ENCODE measurements at places on chromosomes 7 and 10.

DNA sequence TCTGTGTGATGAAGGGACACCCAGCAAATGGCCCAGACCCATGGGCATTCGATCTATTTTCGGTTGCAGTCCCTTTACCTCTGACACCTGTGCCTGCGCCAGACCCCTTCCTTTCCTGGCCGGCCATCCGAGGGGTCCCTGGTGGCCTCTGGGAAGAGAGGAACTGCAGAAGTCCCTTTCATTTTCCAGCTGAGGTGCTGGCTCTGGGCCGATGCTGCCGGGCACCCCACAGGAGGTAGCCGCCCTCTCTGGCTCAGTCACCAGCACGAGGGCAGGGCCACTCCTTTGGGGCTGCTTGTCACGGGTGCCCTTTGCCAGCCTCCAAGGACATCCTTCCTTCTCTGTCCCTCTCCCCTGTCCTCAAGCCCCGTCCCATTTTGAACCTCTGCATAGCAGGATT is 4.2 kb upstream of the ELN start:
- no peak for DNase-seq

- no peak for DNase-seq
Observed at GRCh38 chr7:80311313-80311712, 176.7 kb downstream of the GNAI1 start.

DNA sequence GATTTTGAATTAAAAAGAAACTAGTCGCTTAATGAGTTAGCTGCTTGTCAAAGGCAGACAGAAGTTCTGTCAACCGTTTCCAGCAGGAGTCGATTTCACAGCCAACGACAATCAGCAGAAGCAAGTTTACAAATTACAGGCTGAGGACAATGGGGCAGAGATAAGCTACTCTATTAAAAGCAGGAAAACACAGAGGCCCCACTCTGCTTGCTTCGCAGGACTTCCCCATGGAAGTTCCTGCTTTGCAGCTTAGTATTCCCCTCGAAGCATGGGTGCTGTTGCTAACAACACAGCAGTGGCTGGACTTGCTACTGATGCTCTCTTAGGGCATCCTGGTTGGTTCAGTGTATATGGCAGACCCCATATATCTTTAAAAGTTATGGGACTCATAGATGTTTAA is 50.8 kb upstream of the KLF6 start:
- no peak for DNase-seq

- DNase-seq: no peak
Observed at GRCh38 chr10:108445746-108446145, 1281.2 kb upstream of the SORCS1 start.

GRCh38 chr7:48108959-48109847 is 20.1 kb downstream of the UPP1 start:
- DNase-seq: no peak

- no peak for DNase-seq
Observed at GRCh38 chr7:78171398-78171797, 372.8 kb downstream of the PHTF2 start.

- no peak for DNase-seq
Observed at GRCh38 chr7:144910411-144910810, 74.6 kb upstream of the TPK1 start.

DNA sequence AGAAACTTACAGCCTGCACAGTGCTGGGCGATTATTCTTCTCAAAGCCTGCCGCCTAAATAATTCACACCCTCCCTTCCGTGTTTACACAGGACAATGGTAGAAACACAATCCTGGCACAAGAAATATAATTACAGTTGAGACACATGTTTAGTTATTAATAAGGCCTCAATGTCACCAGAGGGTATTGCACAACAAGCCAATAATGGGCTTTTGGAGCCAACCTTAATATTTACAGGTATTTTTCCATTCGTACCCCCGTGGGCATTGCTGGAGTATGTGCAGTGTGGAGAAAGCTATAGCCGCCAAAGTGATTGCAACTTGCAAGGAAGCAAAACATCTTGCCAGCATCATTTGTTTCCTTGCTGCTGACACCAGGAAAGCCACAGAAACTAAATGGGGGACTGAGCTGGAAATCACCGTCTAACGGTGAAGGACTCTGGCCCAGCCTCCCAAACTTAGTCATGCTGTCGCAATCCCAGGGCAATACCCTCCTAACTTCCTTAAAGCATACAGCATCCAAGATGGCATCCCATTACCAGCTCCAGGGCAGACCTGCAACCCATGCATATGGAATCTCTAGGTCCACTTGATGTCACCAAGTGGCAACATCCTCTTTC is 8.6 kb downstream of the CALN1 start:
- no peak for DNase-seq

DNA sequence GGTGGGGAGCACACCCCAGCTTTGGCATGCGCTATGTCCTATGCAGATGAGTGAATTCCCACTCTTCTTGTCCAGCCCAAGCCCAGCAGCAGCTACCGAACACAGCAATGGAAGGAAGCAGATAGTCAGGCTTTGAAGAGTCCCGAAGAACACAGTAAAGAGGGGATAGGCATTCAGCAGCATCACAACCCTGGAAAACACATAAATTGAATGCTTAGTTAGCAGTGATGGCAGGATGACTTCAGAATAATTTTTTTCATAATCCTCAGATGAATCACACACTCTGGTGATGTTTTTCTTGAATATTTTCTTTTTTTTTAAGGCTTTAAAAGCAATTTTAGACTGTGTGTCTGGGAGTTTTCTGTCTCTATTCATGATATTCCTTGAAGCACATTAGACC is 95.8 kb downstream of the CFAP58 start:
- DNase-seq: no peak

GRCh38 chr7:47535035-47535703 is 46.7 kb downstream of the TNS3 start:
- no peak for DNase-seq

DNA sequence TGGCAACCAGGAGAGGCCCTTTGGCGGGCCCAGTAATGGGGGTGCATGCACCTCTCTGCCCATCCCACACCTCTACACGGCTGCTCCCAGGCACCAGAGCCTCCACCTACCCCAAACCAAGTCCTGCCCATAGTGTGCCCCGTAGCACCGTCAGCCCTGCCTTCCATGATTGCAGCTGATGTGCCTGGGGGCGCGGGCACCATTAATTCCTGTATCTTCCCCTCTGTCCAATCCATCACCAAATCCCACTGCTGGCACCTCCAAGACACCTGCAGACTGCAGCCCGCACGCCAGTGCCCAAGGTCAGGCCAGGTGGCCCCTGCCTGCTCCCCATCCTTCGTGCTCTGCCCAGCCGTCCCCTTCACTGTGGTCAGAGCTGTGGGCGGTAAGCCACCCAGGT is 533.0 kb downstream of the PTPRN2 start:
- no peak for DNase-seq

- DNase-seq: no peak
Observed at GRCh38 chr7:2173189-2173827, 59.4 kb downstream of the MAD1L1 start.

GRCh38 chr10:23280419-23281043 is 64.1 kb downstream of the C10orf67 start:
- DNase-seq: no peak

DNA sequence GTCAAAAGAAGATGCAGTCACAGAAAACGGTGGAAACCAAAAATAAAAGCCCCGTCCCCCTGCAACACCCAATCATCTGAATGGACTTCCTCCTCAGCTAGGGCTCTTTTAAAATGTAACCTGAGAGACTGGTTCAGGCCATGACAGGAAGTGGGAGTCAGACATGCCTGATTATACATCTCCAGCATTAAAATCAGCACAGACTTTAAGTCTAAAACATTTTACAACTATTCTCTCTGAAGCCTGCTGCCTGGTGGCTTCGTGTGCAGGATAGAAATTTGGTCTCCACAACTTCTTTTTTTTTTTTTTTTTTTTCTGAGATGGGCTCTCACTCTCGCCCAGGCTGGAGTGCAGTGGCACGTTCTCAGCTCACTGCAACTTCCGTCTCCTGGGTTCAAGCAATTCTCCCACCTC is 30.3 kb downstream of the HACD1 start:
- no peak for DNase-seq

DNA sequence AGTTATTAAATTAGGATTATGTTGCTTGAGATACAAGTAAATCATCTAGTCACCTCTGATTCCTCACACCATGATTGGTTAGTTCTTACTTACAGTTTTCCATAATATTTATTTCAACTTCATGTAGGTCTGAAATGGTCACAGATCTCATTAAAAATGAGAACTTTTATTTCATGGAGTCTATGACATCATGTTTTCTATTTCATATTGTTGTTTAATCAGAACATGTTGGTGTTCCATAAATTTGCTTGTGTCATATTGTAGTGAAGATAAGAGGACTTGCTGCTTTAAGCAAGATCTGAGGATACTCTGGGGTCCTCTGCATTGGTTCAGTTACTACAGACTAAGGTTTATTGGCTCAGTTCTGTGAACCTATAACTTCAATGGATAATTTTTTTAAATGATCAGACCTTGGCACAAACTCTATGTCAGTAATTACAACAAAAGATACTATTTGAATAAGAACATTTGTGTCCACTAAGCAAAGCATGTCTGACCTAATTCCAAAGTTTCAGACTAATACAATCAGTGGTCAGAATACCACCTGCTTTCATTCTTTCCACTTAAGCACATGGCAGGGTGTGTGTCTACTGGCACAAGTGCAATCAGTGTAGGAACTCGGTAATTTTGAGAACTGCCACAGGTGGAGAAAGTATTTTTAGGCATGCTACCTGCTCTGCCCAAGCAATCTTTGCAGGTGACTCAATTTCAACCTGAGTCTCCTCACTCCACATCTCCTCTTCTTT is 68.5 kb downstream of the CCDC71L start:
- DNase-seq: no peak

DNA sequence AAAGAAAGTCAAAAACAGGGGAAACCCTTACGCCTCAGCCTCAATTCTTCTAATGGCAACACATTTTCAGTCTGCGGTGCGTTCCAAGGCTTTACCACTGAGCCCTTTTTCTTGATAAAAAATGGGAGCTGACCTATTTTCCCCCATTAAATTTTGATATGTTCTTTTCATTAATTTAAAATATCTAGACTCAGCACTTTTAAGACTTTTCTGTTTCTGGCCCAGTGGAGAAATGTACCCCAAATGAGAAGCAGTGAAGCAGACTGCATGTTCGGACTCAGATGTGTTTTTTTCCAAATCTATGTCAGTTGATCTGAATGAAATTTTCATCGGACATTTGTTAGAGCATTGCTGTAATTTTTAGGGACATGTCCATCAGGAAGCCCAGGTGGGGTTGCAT is 126.2 kb downstream of the SEC23IP start:
- no peak for DNase-seq

GRCh38 chr7:152643979-152644559 is 31.9 kb downstream of the XRCC2 start:
- no peak for DNase-seq

DNA sequence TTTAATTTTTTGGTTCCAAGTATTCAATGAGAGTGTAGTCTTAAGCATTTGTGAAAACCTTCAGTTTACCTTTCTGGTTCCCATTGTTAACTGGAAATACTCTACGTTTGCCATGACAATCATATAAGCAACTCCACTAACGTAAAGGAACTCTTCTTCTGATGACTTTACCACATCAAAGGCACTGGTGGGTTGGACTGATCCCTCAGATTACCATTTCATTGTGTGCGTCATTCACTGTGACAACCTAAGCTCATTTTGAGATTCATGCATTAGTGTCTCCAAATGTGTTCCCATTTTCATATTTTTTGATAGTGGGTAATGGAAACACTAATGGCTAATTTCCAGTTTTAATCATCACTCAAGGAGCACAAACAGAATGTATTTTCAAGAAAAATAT is 119.9 kb upstream of the COL1A2 start:
- no peak for DNase-seq

- DNase-seq: no peak
Observed at GRCh38 chr7:123750389-123751230, 1.8 kb upstream of the WASL start.

Measured in stimulated activated CD8-positive, alpha-beta memory T cell treated with anti-CD3 and anti-CD28 coated beads, Interleukin-7, amount 100 ng/mL, for 1 hour (primary cell).